Daoy (cell line): ENCODE measurements at places on chromosomes 7 and 10. TPM values are rescaled to one million over a fixed set of nuclear protein-coding genes. Genes with fewer than 3 reads are reported as not detected.
A peak's percentile ranks its signal among the peaks of the same experiment; 100 is the strongest.

GRCh38 chr7:27186668-27187474, 1.8 kb upstream of the HOXA11 start:
- DNase-seq: peak; percentile 9

- no peak for DNase-seq
Measured at GRCh38 chr7:107077699-107078516, 33.4 kb downstream of the PRKAR2B start.

- no peak for DNase-seq
Measured at GRCh38 chr7:122983261-122983660, 12.2 kb downstream of the TAS2R16 start.

- no peak for DNase-seq
Measured at GRCh38 chr7:132791036-132791435, 214.8 kb upstream of the PLXNA4 start.

GRCh38 chr10:117189557-117189956, 7.7 kb upstream of the KCNK18 start:
- no peak for DNase-seq

GRCh38 chr10:118362103-118362502, 20.0 kb upstream of the FAM204A start:
- DNase-seq: peak; percentile 12

- peak; percentile 97 for DNase-seq
Measured at GRCh38 chr7:132650498-132650897, 74.2 kb upstream of the PLXNA4 start.

DNA sequence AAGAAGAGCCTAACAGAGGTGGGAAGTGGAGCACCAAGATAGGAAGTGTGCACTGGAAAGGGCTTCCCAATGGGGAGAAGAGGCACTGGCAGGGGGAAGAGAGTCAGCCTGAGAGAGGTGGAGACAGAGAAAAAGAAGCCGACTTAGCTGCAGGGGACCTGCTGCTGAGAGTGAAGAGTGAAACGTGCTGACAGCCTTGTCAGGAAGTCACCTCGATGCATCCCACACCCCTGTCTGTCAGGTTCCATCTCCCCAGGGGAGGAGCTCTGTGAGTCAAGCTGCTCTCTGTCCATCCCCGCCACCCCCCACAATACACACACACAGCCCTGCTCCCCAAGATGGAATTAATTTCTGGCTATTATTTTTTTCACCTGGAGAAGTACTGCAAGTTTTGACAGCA, 14.0 kb downstream of the KAZALD1 start:
- DNase-seq: no peak

DNA sequence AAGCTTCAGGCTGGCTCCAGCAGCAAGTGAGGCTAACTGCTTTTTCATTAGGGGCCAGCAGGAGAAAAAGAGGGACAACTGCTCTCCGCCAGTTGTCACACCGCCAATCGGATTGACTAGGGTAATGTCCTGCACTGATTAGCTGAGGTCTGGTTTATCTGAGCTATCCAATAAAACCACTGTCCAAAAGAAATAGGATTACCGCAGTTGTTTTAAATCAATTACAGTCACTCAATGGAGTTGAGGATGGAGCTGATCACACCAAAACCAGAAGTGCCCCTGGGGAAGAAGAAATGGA, 351.4 kb upstream of the NPVF start:
- DNase-seq: no peak

GBX1 gene
- total RNA-seq: not detected in 2 replicates

ADCYAP1R1 gene
- 0.17 and 0.24 TPM in 2 replicates for total RNA-seq

KIF11 gene
- 53.8 and 63.8 TPM in 2 replicates for total RNA-seq

HOXA11 gene
- total RNA-seq: 7.7 and 8.2 TPM in 2 replicates

PLCE1 gene
- total RNA-seq: 1.6 and 2.5 TPM in 2 replicates

PPP1R3C gene
- 0.54 and 0.74 TPM in 2 replicates for total RNA-seq

MYOZ1 gene
- total RNA-seq: not detected in 2 replicates

UNCX gene
- not detected in 2 replicates for total RNA-seq
